ENCODE measurements at places on chromosomes 3 and 15. TPM values are rescaled to one million over a fixed set of nuclear protein-coding genes. Genes with fewer than 3 reads are reported as not detected.

LRRC31 gene
- 0.04 TPM for total RNA-seq

PRR20G gene
- total RNA-seq = not detected

DNA sequence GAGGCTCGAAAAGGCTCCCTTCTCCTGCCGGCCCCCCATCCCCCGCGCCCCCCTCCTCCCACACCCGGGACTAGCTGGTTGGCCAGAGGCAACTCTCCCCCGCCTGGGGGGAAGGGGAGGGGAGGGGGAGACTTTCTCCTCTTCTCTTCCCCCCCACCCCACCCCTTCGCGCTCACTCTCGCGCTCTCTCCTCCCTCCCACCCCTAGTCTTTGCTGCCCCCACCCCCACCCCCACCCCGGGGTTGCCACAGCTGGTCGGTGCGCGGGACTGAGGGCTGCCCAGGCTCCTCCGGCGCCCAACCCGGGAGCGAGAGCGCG lies 710 bp downstream of the MECOM start:
- DNase-seq = peak; percentile 62

GRCh38 chr3:137694836-137695235 lies 69.3 kb upstream of the SOX14 start:
- no peak for DNase-seq

- no peak for DNase-seq
These were observed 75.0 kb downstream of the PEX5L start for GRCh38 chr3:179961703-179962078.

- DNase-seq = no peak
These were observed 21.8 kb downstream of the NTRK3 start for GRCh38 chr15:88234711-88235110.

DNA sequence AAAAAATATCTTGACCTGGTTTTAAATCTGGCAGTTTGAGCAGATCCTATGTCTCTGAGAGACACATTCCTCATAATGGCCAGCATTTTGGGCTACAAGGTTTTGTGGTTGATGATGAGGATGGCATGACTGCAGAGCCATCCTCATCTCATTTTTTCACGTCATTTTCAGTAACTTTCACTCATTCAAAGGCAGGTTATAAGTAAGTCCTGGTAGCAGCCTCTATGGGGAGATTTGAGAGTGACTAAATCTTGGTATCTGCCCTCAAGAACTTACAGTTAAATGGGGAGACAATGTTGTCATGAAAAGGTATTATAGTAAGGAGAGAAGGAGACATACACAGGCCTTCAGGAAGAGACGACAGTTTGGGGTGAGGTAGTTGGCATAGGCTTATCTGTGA lies 14.5 kb downstream of the TIGIT start:
- no peak for DNase-seq

GRCh38 chr3:189393598-189393997 lies 221.8 kb downstream of the TPRG1 start:
- peak; percentile 30 for DNase-seq

- no peak for DNase-seq
These were observed 14.6 kb upstream of the FAM107A start for GRCh38 chr3:58591517-58592510.

GRCh38 chr3:15645740-15646501 lies 44.4 kb downstream of the BTD start:
- peak; percentile 98 for DNase-seq

DNA sequence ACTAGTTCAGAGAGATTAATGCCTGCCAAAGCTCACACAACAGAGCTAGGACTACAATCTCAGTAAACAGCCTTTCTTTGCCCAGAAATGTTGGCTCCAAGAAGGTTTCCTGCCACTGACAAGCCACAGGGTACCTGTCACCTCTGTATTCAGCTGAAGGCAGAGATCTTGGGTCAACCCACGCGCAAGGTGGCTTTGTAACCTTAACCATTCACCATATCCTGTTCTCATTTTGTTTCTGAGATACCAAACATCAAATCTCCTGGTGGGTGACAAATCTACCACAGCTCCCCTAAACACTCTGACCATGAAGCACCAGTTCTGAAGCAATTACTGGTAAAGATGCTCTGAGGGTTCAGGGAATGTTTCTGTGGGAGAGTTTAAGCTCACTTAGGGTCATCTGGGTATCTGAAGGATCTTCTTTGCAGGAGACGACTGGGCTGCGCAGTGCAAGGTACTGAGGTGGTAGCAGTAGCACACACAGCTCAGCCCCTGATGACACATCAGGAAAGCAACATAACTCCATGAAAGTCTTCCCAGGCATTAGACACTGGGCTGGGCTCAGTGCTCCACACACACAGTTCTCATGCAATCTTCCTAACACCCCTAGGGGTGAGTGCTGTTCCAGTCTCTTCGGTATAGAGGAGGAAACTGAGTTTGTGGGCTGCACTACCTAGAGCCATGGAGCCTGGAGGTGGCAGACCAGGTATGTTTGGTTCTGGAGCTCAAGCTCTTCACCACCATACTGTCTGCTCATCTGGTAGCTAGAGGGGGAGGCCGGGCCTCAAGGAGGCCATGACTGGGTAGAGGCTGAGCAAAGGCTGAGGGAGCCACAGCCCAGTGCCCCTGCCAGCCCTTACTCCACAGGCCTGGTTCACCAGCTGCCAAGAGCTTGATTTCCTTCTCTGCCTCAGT lies 7.7 kb downstream of the CXCR6 start:
- no peak for DNase-seq

Data from PC-3 (cell line).